Neural progenitor cell (in vitro differentiated cells): ENCODE measurements at places on chromosomes 2 and 18. TPM values are rescaled to one million over a fixed set of nuclear protein-coding genes. Genes with fewer than 3 reads are reported as not detected.

Gene TXNDC2
- not detected in 2 replicates for total RNA-seq

GRCh38 chr2:139613264-139613663 is 833.1 kb upstream of the NXPH2 start:
- H3K4me1 ChIP-seq = no peaks in the 10 kb centered on the region
- H3K27me3 ChIP-seq = no peaks in the 10 kb centered on the region
- no peak overlapping the region for H3K27ac ChIP-seq
- no peaks in the 10 kb centered on the region for H3K36me3 ChIP-seq
- no peak overlapping the region for H3K4me3 ChIP-seq

DNA sequence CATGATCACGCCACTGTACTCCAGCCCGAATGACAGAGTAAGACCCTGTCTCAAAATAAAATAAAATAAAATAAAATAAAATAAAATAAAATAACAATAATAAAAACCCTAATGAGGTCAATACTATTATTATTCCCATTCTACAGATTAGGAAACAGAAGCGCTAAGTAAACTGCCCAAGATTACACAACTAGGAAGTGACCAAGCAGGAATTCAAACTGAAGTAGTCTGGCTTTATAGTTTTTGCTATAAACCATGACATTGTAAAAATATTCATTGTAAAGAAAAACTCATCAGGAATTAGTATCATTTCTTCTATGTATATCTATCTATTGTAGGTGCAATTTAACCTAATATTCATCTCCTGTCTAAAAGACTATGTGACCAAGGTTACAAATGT is 1.2 kb downstream of the PLEKHM3 start:
- H3K36me3 ChIP-seq = no peaks in the 10 kb centered on the region
- no peak for DNase-seq
- H3K4me1 ChIP-seq = peaks cover 11% of the 10 kb centered on the region
- no peak overlapping the region for H3K27ac ChIP-seq
- no peaks in the 10 kb centered on the region for H3K27me3 ChIP-seq

DNA sequence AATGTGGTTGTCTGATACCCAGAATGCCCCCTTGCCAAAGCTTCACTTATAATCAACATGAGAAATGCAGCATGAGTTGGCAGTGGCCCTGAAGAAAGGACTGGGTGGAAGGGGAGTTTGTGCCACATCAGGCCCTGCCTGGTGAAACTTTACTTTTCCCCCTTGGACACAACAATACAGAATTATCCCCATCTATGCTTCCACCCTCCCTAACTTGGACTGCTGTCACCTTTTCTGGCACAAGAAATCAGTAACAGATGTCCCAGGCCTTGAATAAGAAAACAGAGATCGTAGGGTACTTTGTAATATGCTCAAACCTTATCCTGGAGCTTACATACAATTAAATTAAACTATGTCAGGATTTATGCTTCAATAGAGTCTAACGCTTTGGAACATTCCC is 128.9 kb upstream of the SATB2 start:
- H3K27ac ChIP-seq = no peak overlapping the region
- no peaks in the 10 kb centered on the region for H3K27me3 ChIP-seq
- no peak overlapping the region for H3K4me3 ChIP-seq
- H3K36me3 ChIP-seq = no peaks in the 10 kb centered on the region
- no peak for DNase-seq

- no peak for DNase-seq
- no peak overlapping the region for H3K4me3 ChIP-seq
- H3K4me1 ChIP-seq = no peaks in the 10 kb centered on the region
- H3K27ac ChIP-seq = no peak overlapping the region
- H3K27me3 ChIP-seq = no peaks in the 10 kb centered on the region
Observed at GRCh38 chr18:9950289-9951016, 36.6 kb downstream of the VAPA start.

GRCh38 chr18:11165952-11166351 is 16.6 kb upstream of the PIEZO2 start:
- no peak overlapping the region for H3K4me3 ChIP-seq
- no peak overlapping the region for H3K27ac ChIP-seq
- DNase-seq = no peak
- H3K27me3 ChIP-seq = peaks cover 38% of the 10 kb centered on the region
- peaks cover 8% of the 10 kb centered on the region for H3K4me1 ChIP-seq
- H3K36me3 ChIP-seq = no peaks in the 10 kb centered on the region
